ENCODE measurements at places on chromosomes 4 and X.

- DNase-seq, result no peak
Observed at GRCh38 chr4:3520796-3521600, 11.2 kb downstream of the LRPAP1 start.

GRCh38 chrX:7269991-7270390, 122.0 kb upstream of the PUDP start:
- DNase-seq, result no peak

DNA sequence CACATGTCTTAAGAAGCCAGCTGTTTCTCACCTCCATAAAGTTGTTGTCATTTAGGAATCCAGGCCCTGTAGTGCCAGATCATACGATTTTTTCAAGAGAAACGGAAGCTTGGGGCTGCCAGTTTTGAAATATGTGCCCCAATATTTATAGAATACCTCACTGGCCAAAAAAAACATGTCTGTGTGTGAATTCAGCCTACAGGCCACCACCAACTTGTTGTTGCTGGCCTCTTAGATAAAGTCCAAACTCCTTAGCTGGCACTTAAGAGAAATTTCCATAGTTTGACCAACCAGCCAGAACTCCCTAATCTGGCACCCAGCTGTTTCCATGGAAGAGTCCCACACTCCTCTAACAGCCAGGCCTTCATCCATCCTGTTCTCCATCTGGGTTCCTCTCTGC, 74.1 kb downstream of the WDR19 start:
- no peak for DNase-seq

DNA sequence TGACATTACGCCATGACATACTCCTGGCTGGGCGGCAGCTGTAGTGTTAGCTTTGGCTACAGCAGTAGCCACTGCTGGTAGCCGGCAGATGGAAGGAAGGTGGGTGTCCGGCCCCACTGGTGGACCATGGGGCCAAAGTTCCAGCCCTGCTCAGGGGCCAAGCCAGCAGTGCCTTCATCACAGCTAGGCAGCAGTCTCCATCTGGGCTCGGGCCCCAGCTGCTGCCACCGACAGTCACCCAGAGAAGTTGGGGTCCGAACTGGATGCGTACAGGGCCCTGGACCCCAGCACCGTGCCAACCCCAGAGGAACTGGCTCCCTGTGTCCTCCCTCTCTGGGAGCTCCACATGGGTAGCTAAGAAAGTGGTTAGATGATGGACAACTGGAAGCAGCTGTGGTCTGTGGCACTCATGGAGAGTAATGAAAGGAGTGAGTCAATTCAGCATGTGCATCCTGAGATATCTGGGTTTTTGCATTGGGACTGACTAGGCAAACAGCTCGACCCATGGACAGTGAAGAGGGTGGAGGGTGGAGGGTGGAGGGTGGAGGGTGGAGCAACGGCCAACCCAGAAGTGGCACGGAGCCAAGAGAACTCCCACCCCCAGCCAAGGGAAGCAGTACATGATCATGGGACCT, 366.6 kb upstream of the GRIA3 start:
- DNase-seq, result no peak

- no peak for DNase-seq
Observed at GRCh38 chr4:35700663-35701062, 543.7 kb downstream of the ARAP2 start.

GRCh38 chr4:155639704-155640523, 26.7 kb upstream of the GUCY1A1 start:
- no peak for DNase-seq

- no peak for DNase-seq
Observed at GRCh38 chr4:77021614-77022089, 54.1 kb downstream of the CCNI start.

Measured in stimulated activated CD8-positive, alpha-beta memory T cell treated with anti-CD3 and anti-CD28 coated beads, Interleukin-7, amount 100 ng/mL, for 4 hours (primary cell).